ENCODE measurements at places on chromosomes 6 and 20.

DNA sequence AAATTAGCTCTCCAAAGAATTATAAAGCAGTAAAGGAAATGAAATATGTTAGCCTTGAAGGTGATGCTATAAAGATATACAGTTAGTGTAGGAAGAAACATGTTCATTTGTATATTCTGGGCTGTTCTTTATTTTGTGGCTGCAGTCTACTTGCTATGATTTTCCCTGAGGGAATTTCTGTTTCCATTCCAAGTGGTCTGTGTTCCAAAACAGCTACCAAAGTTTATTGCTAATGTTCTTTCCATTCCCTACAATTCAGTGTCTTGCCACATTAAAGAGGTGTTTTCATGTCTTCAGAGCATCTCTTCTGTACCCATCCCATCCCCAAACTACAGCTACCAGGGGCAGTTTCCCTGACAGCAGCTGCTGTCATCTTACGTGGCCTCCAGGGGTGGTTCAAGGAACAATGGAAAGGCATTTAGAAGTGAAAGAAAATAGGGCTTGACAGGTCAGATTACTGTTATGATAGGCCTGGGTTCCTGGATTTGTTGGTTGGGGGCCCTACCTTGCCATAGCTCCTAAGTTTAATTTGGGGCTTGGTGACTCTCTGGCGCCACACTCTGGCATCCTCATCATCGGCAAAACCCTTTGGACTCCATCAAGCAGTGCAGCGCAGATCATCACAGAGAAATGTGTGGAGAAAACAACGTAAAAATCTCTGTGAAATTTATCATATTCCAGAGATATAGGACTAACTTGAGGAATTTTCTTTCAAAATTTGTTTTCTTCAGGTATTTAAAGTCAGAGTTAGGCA is 33.8 kb upstream of the AIG1 start:
- peak; percentile 25 for DNase-seq

DNA sequence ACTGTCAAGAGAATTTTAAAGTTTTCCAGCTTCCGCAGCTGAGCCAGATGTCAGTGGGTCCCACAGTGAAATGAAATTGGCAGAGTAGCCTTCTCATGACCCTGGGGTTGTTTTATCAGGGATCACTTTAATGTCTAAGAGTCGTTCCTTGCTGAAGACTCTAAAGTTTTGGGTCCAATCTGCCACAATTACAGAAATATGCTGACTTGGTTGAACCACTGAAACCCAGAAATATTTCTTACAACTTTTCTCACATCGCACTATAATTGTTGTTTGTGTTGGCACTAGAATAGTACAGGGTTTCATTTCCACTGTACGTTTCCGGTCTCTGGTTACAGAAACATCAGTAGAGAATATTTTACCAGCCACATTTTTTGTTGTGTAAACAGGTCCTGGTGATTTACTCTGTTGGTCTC is 109.0 kb downstream of the HMGCLL1 start:
- DNase-seq, result peak; percentile 40

GRCh38 chr6:12163149-12163548 is 127.0 kb upstream of the EDN1 start:
- no peak for DNase-seq

DNA sequence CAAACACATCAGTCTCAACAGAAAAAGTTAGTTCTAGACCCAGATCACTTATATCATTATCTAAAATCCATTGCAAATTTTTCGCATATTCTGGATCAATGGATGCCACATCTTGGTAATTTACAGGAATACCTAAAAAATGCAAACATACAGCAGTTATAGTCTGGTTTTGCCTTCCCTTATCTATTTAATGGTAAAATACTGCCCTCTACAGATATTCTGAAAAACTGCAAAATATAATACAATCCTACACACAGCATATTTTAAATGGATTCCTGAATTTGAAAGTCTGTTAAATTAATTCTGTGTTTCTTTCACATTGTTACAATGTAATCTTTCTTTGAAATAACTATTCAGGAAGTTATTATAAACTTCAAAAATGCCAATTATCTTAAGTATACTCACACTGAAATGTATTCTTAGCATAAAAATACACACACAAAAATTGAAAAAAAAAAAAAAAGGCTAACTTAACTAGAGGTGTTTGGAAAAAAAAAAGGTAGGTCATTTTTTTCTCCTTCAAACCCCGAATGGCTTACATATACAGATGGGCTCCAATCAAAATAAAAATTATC is 88.4 kb downstream of the HACE1 start:
- DNase-seq, result no peak

DNA sequence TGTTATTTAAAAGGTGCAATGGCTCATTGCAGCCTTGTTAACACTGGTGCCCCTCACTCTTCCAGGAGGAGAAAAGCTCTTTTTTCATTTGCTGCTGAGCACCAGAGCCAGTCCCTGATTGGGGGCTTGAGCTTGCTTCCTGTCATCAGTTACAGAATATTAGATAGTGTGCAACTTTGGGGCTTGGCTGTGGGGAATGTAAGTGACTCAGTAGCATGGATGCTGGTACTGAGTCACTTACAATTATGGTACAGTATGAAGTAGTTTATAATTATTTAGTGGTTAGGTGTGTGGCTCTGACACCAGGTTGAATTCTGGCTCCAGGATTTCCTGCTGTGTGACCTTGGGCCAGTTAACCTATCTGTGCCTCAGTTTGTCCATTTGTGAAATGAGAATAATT is 37.6 kb downstream of the ANKS1A start:
- no peak for DNase-seq

GRCh38 chr6:157677235-157677634 is 145.8 kb upstream of the SNX9 start:
- DNase-seq, result no peak

DNA sequence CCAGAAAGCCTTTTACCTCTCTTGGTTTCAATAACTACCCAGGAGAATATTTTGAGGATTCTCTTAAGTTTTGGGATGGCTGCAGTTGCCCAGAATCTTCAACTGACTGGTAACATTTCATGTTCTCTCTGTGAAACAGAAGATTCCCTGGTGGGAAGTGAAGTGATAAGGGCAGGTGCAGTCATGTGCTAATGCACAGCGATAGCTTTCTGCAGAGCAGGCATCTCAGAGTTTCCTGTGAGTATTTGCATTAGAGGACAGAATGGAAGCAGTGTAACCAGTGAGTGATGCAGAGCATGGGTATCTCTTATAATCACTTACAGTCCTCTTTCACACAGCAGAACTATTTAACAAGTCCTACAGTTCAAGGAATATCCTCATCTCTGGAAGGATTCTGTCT is 76.1 kb downstream of the HCRTR2 start:
- no peak for DNase-seq

GRCh38 chr6:4973982-4974745 is 29.7 kb downstream of the RPP40 start:
- no peak for DNase-seq

DNA sequence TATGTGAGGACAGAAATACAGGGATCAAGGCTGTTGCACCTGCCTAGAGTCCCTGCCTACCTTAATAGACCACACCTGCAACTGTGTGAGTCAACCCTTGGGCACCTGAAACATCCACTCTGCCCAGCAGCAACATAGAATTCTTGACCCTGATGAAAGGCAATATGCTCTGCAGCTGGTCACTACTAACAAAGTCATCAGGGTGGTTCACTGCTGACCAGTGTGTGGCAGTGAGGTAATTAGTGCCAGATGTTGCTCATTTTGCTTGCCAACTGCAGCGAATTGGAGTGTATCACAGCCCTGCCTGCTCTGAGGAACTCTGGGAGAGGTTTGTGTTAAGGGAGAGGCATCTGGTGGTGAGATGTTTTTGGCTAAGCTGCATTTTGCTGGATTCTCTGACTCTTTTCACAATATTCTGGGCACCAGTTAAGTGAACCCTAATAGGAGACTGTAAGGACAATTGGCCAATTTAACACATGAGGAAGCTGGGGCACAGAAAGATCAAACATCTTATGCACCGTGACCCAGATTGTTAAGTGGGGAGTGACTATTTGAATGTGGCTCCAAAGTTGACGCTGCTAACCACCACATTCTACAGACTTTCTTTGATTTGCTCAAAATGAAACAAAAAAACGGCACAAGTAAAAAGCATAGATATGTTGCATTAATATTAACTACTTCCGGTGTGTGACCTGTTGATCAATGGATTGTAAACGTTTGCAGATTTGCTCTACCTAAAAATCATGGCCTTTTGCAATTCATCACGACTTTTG is 61.9 kb upstream of the OPRM1 start:
- DNase-seq, result no peak

GRCh38 chr20:32452776-32453466 is 94.8 kb downstream of the ASXL1 start:
- no peak for DNase-seq

- DNase-seq, result no peak
Measured at GRCh38 chr6:52617087-52617486, 40.2 kb upstream of the TRAM2 start.

GRCh38 chr6:41037107-41037900 is 1.7 kb downstream of the UNC5CL start:
- DNase-seq, result no peak

DNA sequence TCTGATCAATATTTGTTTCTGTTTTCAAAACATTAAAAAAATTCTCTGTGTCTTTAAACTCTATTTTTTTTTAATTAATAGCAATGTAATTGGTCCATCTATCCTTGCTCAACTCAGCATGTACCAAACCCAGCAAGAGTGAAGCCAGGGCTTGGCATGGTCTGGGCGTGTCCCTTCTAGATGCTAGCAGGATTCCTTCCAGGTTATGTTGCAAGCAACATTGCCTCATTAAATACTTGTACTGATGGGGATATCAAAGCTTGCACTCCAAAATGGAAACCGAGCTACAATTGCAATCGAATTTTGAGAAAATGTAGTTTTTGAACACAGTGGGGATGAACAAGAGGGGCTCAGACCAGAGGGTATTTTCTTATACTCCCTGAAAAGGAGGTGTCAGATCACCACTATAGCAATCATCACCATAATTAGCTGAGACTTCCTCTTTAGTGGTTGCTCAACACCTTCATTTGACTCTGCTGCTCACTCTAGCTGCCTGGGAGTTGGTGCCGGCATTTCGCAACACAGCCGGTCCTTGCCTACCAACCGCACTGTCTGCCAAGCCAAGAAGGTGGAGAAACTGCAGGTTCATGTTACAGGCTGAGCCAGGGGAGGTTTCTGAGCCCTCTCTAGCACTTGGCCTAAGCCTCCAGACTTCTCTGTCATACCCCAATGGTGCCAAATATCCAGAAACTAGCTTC is 67.8 kb upstream of the RALGAPA2 start:
- peak; percentile 50 for DNase-seq

DNA sequence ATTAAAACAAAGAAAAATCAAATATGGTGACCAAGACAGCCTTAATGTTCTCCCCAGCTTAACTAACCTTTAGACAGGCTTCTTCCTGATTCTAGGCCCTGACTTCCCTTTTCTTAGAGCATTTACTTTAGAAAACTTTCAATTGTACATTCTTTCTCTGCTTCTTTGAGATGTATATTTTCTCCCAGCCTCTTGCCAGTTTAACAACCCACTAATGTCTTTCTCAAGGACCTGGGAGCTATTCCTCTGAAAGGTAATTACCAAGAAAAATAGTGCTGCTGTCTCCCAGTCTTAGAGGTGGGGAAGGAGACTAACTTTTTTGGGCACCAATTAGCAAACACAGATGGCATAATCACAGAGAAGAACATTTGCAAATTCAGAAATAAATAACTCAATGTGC is 62.8 kb upstream of the KCNQ5 start:
- DNase-seq, result no peak

DNA sequence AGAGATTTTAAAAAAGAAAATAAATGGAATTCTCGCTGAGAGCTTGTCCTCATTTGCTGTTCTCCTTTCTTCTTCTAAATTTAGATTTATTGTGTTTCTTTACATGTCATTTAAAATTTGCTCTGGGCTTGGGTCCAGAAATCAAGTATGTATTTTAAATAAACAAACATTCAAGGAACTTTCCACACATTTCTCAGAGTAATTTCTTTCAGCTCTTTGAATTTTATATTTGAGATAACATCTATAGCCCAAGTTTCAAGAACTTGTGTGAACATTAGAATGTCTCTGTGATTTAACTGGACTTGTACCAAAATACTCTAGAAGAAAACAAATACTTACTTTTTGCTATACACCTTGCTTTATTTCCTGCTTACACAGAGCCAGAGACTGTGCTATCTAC is 192.3 kb downstream of the TMEM200A start:
- DNase-seq, result no peak

DNA sequence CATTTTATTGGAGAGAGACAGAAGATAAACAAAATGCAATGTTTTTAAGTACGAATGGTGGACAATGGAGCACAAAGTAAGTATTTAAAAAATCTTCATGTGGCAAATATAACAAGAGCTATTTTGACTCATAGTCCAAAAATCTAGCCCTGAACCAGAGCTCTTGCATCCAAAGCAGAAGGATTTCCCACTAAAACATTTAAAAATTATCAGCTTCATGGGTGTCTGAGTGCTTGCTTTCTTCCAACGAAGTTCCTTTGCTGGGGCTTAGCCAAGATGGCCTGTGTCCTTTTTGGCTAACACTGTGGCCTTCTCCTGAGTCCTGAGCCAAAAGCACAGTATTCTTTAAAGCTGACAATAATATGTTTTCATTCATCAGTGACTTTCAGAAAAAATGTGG is 161.7 kb downstream of the RIMS1 start:
- DNase-seq, result no peak

DNA sequence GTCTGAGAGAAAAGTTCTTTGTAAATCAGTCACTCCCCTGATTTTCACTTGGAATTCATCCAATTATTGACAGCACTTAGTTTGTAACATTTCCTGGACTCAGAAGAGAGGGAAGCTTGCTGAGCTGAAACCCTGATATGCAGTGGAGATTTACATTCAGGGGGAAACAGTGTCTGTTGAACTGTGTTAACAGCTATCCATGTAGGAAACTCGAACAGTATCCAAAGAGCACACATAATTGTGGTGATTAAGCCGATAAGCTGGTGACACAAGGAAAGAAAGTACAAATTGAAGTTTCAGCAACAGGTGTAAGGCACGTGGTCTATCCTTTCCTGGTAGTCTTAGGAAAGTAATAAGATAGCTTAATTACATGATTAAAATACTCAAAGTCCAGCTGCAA is 78.1 kb upstream of the FLRT3 start:
- peak; percentile 10 for DNase-seq

DNA sequence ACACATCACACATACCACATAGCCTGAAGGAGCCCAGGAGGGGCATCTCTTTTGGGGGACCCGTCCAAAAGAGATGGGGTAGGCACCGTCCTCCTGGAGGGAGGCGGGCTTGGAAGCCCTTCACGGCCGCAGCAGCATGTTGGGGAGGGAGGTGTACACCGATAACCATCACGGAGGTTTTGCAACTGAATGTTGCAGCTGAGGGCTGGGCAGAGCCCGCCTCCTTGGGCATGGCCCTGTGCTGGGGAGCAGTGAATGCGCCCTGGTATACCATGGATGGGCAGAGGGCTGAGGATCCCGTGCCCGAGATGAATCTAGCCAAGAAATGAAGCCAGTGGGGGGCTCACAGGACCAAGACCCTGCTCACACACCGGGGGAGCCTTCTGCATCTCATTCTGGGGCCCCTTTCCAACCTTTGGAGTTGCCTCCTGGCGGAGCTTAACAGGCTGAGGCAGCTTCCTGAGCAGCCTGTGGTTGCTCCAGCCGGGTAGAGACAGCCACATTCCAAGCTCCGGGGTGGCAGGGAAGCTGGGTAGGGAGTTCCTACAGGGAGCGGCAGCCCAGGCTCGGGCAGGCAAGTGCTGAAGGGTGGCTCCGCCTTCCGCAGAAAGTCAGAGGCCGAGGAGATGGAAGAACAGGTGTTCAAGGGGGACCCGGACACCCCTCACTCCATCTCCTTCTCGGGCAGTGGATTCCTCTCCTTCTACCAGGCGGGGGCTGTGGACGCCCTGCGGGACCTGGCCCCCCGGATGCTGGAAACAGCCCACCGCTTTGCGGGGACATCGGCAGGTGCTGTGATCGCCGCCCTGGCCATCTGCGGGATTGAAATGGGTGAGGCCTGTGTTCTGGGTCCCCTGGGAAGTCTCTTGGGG is at the start of gene PNPLA1:
Gene PNPLA1 (plus strand): TSS at position 227 of the 872 bp plus-strand sequence. CDS start 400 bp downstream, at position 627.
- no peak for DNase-seq

All from RPMI8226 (cell line).